ENCODE measurements at places on chromosomes 5 and 9. TPM values are rescaled to one million over a fixed set of nuclear protein-coding genes. Genes with fewer than 3 reads are reported as not detected.

- DNase-seq: no peak
Observed at GRCh38 chr9:91253488-91253887, 108.2 kb downstream of the AUH start.

DNA sequence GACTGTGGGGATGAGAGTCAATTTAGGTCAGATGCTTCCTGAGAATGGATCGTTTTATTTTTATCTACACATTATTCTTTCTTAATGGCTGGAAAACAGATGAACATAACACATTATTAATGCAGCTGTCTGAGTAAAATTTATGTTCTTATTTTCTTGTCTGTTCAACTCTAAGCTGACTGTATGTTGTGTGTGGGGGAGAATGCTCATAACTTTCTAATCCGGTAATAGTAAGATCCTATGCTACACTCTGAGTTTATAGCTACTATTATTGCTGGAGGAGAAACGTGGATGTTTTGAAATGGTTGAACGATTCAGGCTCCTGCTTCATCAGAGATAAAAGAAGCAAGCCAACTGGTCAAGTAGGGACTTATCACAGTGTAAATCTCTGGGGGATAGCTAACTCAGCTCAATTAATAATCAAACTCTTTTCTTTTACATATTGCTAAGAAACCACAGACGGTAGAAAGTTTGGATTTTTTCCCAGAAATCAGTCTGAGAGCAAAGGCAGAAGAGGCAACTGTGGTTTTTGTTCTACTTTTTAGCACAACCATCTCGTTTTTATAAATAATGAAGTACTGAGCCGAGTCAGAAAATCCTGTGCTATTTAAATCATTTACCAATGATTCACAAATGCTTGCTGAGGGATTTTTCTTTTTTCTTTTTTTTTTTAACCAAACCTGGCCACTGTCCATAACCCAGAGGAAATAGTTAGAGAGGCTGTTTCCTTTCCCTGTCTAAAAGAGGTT, 265.0 kb upstream of the FAM174A start:
- DNase-seq: no peak

DNA sequence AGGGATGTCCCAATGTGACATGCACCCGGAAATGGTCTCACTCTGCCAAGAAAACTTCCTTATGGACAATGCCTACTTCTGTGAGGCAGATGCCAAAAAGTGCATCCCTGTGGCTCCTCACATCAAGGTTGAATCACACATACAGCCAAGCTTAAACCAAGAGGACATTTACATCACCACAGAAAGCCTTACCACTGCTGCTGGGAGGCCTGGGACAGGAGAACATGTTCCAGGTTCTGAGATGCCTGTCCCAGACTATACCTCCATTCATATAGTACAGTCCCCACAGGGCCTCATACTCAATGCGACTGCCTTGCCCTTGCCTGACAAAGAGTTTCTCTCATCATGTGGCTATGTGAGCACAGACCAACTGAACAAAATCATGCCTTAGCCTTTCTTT, 37.6 kb upstream of the CCDC152 start:
- DNase-seq: no peak

DNA sequence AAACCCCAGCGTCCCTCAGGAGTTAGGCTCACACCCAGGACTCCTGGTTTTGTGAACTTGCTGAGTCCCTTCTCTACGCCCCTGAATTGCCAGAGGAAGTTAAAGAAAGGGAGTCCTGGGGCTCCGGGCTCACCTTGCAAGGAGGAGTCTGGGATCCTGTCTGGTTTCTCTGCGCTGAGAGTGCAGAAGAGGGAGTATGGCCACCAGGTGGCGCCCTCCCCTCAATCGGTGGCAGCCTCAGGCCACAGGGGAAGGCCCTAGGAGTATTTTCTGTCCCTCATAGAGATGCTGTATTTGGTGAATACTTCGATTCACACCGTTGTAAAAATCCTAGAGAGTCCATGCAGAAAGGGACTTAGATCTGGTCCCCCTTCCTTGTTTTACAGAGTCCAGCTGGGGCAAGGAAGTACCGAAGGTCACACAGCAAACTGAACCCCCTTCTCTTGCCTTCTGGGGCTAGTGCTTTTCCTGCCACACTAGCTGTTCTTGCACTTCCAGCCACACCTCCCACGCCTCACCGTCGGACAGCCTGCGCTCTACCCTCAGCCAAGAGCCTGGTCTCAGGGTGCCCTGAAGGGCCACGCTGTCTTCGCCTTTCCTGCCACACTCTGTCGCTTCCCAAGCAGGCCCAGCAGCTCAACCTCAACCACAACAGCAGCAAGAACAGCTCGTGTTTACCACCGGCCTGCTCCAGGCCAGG, 10.2 kb downstream of the HAND1 start:
- DNase-seq: peak; percentile 94

- no peak for DNase-seq
Observed at GRCh38 chr5:87129046-87129445, 138.6 kb upstream of the RASA1 start.

MARCHF3 gene
- 23.1 TPM for total RNA-seq

ANKHD1 gene
- total RNA-seq: 112 TPM

CCL19 gene
- 39.7 TPM for total RNA-seq

C8G gene
- 0.90 TPM for total RNA-seq

All from aorta (tissue), 5 donors.